SK-N-SH (cell line): ENCODE measurements at places on chromosomes 2 and 18.

DNA sequence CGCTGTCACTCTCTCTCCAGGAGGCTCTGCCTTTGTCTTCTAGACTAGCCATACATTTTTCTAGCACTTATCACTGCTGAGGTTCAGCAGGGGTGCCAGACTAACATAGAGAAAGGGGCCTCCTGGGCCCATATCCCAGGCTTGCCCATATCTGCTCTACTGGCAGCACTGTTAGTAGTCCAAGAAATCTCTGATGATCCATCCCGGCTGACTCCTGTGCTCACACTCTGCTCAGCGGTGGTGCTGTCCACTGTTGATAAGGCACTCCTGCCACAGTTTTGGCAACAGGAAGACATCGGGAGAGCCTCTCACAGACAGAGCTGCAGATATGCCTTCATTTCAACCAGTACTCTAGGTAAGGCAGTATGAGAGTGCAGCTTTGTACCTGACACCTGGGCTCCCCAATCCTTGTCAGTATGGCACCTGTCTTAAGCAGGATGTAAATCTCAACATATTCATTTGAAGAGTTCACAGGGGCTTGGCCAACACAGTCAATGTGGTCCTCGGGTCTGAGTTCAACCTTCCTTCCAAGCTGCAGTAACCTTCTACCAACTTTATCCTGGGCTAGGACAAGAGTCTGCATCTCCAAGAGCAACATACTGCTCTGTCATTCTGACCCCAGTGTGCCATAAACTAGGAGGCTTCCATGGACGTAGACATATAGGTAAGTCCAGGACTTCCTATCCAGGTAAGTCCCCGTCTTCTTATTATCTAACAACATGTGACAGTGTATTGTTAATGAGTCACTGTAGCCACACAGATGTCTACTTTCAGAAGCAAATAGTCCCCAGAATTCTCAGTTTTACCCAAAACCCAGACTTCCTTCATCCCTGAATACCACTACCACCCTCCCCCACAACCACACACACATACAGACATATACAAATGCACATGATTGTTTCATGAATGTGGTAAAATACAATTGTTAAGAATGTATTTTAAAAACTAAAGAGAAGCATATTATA lies 16.2 kb downstream of the KLF7 start:
- DNase-seq, result no peak

DNA sequence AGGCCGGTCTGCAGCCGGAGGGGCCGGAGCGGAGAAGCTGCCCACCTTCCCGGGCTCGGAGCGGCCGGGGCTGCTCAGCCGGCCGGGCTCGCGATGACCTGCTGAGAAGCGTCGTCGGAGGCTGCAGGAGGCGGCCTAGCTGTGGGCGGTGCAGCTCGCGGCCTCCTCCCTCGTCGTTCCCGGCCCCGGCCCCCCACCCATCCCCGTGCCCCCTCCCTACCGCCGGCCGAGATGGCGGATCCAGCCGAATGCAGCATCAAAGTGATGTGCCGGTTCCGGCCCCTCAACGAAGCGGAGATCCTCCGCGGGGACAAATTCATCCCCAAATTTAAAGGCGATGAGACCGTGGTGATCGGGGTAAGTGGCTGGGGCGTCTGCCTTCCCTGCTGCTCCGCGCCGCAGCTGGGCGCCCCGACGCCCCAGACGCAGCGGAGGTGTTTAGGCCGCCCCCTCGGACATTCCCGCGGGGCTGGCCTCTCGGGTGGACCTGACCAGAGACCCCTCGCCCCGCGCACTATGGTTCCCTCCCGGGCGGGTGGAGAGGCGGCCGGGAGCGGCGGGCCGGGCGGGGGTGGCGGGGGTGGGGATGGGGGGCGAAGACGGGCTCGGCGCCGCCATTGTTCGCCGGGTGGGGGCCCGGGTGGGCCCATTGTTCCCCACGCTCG lies 492 bp downstream of the KIF5C start:
- DNase-seq, result peak; percentile 68

DNA sequence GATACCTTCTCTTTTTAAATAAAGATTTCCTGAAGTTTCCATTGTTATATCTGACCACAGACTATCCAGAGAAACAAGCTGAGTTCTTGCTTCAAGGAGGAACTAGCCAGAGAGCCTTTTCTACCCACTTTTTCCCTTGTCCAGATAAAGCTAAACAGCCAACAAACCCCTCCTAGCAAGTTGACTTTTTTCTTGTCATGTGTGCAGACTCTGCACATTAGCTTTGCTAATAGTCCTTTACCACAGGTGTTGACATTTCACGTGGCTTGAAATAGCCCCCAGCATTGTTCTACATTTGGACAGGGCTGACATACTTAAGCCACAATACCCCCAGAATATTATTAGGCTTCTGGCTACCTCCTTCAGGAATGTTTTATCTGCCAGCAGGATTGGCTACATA lies 40.7 kb downstream of the PCBP1 start:
- no peak for DNase-seq

- DNase-seq, result no peak
Measured at GRCh38 chr2:207504513-207505170, 25.1 kb upstream of the CREB1 start.

DNA sequence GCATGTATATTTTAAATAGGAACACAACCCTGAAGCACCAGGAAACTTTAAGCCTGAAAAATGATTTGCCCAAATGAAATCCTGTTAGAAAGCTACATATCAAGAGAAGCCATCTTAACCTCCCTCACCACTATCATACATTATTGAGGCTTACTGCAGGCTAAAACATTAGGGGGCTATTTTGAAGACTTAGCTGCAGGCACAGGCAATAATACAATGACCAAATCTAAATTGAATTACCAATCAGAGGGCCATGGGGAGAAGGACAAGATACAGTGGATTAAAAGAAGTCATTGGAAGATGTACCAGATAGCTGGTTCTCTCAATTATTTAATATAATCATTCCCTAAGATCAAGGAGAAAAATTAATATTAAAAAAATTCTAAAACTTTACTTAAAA lies 73.7 kb downstream of the THADA start:
- DNase-seq, result peak; percentile 48

GRCh38 chr2:234164493-234165413 lies 114.3 kb downstream of the SPP2 start:
- no peak for DNase-seq

GRCh38 chr2:89844221-89844943 lies 1152.9 kb downstream of the RPIA start:
- DNase-seq, result no peak

DNA sequence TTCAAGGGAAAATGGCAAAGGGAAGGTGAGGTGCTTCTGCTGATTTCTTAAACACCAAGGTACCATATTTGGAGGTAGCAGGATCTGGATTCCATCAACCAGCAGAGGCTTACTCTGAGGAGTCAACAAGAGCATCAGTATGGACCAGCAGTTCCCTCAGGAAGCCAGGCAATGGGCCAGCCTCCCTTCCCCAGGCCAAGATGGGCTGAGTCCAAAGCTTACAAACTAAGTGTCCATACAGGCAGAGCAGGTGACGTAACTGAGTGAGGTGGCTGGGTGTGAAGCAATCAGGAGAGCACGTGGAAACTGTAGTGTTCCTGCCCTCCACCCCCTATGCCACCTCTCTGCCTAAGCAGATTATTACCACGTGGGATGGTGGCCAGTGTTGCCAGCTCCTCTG lies 134.2 kb upstream of the HNRNPA3 start:
- DNase-seq, result no peak

DNA sequence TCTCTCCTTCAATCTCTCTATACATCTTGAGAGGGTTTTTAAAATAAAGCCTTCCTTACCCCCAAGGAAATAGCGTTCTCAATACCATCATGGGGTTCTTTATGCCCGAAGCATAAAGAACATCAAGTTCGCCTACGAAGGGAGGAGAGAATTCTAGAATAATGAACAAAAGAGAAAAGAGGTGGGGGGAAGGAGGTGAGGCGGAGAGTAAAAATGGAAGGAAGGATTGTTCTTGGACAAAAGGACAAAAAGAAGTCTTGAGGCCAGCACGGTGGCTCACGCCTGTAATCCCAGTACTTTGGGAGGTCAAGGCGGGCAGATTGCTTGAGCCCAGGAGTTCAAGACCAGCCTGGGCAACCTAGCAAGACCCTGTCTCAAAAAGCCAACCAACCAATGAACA lies 319.8 kb upstream of the NCKAP5 start:
- no peak for DNase-seq

- DNase-seq, result no peak
Measured at GRCh38 chr2:150466741-150467620, 20.5 kb downstream of the RND3 start.

DNA sequence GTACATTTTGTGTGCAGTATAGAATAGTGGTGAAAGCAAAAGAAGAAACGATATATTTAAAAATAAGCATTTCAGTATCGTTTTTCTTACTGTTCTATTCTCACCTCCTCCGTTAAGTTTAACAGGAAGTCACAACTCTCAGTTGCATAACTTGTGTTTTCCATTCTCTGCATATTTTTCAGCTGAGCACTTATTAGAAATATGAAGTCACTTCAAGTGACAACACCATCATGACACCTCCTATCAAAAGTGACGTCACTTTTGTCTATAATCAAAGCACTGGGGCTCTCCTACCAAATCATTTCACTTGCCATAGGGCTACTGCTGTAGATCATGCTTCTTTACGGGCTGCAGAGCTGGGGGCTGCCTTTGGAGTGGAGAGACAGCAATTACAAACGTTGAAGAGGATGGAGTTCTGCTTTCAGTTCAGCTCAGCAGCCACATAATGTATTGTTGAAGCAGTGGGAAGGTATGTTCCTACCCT lies 36.3 kb downstream of the STAT4 start:
- no peak for DNase-seq

- DNase-seq, result no peak
Measured at GRCh38 chr2:27520316-27520715, 23.7 kb downstream of the GCKR start.
